Activated CD8-positive, alpha-beta memory T cell treated with anti-CD3 and anti-CD28 coated beads, Interleukin-2, amount 10 ng/mL, durations not matched to agents 7 days and 5 days (primary cell): ENCODE measurements at places on chromosomes 11 and 22.

DNA sequence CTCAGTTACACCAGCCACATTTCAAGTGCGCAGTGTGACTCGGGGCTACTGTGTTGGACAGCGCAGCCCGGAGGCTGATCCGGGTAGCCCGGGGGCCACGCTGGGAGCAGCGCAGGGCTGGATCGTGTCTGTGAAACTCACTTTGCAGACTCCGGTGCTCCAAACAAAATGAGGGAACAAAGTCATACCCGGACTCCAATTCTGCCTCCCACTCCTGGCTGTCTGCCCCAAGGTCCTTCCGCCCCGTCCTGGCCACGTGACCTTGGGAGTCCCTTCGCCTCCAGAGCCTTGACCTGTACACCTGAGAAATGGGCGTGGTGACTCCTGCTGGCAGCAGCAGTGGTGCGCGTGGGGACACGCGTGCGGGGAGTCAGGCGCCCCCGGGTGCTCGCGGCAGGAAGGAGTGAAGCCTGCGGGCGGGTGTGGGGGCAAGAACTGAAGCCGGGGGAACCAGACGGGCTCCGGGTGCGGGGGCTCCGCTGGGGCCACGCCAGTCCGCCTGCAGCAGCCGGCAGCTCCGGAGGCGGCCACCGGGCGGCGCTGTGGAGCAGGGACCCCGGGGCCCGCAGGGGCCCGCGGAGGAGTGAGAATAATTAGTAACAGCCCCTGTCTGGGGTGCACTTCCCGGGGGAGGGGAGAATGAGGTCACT lies 42.4 kb downstream of the KCNJ4 start:
- peak; percentile 48 for DNase-seq

DNA sequence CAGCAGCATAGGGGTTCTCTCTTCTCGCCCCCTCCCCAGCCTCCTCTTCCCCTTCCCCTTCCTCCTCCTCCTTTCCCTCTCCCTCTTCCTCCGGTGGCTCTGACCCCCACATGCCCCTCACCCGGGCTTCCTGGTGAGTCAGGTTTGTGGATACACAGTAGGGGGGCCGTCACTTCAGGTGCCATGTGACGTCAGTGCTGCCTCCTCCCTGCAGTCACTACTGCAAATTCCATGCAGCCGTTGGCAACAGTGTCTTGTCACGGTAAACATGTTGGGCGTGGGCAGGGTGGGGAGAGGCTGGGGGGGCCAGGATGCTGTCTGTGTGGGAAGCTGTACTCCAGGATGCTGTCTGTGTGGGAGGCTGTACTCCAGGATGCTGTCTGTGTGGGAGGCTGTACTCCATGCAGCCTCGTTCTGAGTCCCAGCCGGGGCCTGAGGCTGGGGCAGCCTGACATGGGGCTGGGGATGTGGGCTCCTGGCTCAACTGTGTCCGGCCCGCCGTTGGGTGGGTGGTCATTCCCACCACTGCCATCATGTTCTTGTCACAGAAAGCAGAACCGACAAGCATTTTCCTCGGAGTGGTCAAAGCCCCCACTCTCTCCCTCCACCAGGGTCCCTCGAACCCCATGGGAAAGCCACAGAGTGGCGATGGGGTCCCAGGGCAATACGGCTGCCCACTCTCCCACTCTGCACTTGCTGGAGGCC lies 2.4 kb upstream of the MUC2 start:
- DNase-seq, result no peak

DNA sequence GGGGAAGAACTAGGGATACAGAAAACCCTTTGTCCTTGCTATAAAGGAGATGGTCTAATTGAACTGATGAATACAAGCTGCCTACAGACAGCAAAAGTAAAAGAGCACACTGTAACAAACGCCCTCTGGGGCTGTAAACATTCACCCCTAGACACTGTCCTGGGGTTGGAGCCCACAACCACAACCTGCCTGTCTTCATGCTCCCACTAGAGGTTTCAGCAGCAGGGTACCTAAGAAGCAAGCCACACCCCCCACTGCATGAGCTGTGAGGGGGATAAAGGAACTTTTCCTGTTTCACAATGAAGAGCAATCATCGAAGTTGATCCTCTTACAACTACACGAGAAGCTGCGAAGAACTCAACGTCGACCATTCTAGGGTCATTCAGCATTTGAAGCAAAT lies 90.5 kb upstream of the LUZP2 start:
- no peak for DNase-seq

DNA sequence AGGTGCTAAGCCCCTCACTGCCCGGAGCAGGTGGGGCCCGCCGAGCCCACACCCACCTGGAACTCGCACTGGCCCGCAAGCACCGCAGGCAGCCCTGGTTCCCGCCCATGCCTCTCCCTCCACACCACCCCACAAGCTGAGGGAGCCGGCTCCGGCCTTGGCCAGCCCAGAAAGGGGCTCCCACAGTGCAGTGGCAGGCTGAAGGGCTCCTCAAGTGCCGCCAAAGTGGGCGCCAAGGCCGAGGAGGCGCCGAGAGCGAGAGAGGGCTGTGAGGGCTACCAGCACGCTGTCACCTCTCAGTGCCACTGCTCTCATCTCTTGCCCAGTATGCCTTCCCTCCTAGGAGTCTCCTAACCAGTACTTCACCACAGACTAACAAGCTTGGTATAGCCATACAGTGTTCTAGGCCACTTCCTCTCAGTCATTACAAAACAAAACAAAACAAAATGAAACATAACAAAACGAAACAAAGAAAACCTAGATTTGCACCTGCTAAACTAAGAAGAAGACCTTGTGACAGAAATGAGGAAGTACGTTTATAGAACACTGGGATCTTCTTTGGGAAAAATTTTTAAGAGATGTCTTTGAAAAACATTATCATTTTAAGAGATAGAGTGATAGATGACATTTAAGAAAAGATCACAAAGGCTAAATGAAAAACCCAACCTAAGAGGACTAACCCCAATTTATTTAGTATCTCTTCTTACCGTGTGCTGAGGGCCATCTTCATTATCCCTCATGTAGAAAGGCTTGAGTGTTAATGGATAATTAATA lies 47.7 kb upstream of the GAB2 start:
- DNase-seq, result peak; percentile 81

- no peak for DNase-seq
Observed at GRCh38 chr11:123180166-123180565, 14.9 kb downstream of the CLMP start.

DNA sequence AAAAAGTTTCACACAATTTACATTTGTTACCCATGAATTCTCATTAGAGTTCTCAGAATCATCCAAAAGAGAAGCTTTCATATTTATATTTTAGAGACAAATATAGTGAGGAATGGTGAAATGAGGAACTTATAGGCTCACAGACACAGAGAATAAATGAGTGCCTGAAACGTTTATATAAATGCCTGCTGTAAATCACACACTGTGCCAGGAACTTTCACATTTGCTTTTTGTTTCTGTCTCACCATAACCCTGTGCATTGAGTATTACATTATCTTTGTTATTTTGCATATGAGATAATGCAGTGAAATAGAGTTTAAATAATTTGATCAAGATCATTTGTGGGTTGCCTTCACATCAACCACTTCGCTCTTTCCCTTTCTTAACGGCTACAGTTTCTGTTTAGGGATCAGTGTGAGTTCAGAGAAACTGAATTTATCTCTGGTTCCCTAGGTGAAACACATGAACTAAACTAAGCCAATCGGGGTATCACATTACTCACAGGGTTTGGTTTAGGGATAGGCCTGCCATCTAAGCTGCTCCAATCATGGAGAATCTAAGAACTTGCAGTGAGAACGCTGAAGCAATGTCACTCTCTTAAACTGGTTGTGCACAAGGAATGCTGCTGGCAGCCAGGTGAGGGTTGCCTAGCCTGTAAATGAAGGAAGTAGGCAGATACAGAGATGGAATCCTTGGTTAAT lies 1339.2 kb upstream of the TENM4 start:
- no peak for DNase-seq

- DNase-seq, result no peak
Observed at GRCh38 chr11:8260202-8260966, 3.3 kb downstream of the LMO1 start.

DNA sequence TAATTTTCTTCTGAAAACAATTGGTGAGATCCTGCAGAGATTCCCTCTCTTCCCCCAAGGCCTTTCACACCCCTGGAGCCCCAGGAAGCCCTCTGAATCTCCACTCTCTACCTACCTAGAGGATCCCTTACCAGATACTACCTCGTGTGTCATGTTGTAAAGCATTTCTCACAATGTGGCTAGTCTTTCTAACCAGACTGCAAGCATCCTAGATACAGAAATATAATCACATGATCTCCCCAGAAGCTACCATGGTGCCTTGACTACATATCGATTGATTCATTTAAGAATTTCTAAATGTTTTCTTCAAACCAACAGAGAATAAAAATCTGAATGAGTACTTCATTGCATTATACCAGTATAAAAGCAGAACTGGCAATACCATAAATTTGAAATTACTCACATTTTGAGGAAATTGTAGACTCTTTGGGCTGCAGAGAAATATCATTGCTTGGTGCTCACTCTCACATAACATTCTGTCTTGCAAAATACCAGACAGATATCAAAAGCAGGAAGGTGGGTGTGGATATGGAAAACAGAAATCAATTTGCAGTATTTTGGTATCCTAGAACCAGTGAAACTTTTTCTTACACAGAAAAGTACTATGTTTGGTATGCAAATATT lies 113.5 kb downstream of the MAML2 start:
- DNase-seq, result no peak

DNA sequence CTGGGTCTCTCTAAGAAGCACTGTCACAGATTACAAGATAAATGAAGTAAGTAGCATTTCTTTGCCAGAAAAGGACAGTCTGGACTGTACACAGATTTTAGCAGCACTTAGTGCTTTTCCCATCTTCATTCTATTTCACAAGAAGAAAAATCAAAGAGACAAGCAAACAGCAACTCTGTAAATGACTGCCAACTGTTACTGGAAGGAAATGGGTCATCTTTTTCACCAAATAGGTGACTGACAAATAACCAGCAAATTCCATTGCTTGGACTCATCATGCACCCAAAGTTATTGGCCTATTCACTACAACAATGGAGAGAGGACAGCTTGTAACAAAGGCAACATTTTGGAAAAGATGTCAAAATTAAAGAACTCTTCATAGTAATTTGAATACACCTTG lies 28.9 kb upstream of the CARD18 start:
- DNase-seq, result no peak

GRCh38 chr11:116467823-116468222 lies 305.0 kb downstream of the BUD13 start:
- DNase-seq, result no peak

GRCh38 chr11:116615211-116615865 lies 157.4 kb downstream of the BUD13 start:
- DNase-seq, result no peak

DNA sequence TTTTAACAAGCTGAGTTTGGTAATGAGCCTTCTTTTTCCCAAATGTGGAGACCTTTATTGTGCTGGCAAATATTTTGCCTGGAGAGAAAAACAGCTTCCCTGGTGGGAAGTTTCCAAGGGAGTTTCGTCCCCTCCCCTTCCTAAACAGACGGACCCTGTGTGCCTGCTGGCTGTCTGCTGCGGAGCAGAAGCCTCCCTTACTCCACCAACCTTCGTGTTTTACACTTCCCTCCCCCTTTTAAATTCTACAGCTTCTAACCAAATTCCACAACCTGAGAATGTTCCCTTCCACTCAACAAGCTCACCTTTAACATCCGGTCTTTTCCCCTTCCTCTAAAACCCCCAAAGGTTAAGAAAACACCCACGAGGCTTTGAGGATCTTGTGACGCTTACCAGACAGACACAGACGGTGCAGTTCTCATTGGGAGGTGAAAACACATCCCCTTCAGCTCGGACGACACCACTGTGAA lies 17.1 kb downstream of the VWCE start:
- no peak for DNase-seq

GRCh38 chr22:29230972-29231875 lies 25.5 kb downstream of the EMID1 start:
- no peak for DNase-seq

- DNase-seq, result no peak
Observed at GRCh38 chr11:47391711-47392432, 13.5 kb upstream of the SPI1 start.

DNA sequence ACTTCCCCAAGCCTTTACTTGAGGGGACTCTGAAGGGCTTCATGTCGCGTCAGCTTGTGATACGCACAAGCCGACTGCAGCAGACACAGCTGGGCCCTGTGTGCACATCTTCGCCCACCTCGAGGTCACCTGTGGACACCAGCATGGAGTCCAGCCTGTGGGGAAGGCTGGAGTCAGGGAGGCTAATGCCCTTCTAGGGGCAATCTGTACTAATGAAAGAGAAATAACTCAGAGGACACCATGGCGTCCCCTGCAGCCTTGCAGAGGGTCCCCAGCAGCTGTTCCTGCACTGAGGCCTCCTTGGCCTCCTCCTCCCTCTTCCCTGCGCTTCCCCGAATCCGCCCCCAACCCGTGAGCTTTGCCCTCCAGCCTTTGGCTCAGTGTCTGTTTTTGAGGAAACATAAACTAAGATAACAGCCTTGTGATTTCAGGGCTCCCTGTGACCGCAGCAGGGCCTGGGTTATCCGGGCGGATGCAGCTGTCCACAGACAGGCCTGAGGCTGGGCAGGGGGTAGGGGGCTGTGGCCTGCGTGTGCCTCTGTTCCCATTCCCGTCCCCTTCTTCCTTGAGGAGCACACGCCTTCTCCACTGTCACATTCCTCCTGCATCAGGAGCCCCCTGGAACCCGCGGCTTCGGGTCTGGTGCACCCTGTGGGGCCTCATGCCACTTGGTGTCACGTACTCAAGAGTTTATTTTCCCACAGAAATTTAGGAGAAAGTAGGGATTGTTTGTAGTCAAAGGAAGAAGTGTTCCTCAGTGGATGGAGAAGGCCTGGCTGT lies 25.0 kb downstream of the KRTAP5-5 start:
- no peak for DNase-seq

GRCh38 chr11:108973402-108974162 lies 308.7 kb downstream of the DDX10 start:
- DNase-seq, result no peak

- DNase-seq, result no peak
Observed at GRCh38 chr22:44935724-44936123, 74.1 kb downstream of the PHF21B start.

- no peak for DNase-seq
Observed at GRCh38 chr11:5420993-5421392, 918 bp upstream of the OR51Q1 start.

DNA sequence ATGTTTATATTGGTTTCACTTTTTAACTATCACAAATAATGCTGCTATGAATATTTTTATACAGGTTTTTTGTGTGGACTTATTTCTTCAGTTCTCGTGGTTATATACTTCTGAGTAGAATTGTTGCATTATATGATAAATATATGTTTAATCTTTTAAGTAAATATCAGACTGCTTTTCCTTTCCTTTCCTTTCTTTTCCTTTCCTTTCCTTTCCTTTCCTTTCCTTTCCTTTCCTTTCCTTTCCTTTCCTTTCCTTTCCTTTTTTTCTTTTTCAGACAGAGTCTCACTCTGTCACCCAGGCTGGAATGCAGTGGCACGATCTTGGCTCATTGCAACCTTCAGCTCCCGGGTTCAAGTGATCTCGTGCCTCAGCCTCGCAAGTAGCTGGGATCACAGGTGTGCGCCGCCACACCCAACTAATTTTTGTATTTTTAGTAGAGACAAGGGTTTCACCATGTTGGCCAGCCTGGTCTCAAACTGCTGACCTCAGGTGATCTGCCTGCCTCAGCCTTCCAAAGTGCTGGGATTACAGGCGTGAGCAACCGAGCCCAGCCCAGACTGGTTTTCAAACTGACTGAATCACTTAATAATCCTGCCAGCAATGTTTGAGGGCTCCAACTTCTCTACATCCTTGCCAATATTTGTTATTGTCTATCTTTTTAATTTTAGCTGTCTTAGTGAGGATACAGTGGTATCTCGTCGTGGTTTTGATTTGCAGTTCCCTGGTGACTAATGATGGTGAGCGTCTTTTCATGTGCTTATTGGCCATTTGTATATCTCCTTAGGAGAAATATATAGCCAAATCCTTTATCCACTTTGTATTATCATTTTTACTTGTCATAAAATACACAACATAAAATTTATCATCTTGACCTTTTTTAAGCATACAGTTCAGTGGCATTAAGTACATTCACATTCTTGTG lies 21.9 kb downstream of the HTR3B start:
- DNase-seq, result no peak
